Activated T-cell treated with anti-CD3 and anti-CD28 coated beads for 4 hours (primary cell): ENCODE measurements at places on chromosomes 6 and 20.

- no peak for DNase-seq
These were observed 21.9 kb downstream of the SPATA2 start for GRCh38 chr20:49893242-49894072.

- DNase-seq = no peak
These were observed 144.7 kb downstream of the ERMARD start for GRCh38 chr6:169895926-169896761.

DNA sequence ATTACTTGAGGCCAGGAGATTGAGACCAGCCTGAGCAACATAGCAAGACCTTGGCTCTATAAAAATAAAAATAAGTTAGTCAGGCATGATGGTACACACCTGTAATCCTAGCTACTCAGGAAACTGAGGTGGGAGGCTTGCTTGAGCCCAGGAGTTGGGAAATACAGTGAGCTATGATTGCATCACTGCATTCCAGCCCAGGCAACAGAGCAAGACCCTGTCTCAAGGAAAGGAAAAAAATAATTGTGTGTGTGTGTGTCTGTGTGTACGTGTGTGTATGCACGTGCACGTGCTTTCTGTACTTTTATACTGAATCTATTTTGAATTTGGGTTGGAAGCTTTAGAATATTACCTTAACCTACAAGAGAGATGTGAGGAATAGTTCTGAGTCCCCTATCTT, 58.9 kb downstream of the KIZ start:
- DNase-seq = no peak

DNA sequence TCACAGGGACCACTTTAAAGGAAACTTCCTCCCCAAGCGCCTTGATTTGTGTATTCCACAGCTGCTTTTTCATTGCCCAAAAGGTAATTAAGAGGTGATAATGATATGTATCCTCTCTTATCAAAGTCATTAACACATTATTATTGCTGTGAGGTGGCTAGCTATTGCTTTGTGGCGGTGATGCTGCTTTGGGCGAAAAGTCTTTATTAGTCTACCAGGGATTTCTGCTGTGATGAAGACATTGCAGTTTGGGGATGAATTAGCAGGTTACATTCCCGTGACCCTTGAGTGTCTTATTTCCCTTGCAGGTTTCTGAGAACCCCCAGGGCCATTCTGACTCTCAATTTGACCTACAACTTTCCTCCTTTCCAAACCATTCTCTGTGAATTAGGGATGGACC, 143.4 kb upstream of the SOX4 start:
- DNase-seq = no peak

GRCh38 chr20:6626805-6627204, 140.7 kb upstream of the BMP2 start:
- no peak for DNase-seq

DNA sequence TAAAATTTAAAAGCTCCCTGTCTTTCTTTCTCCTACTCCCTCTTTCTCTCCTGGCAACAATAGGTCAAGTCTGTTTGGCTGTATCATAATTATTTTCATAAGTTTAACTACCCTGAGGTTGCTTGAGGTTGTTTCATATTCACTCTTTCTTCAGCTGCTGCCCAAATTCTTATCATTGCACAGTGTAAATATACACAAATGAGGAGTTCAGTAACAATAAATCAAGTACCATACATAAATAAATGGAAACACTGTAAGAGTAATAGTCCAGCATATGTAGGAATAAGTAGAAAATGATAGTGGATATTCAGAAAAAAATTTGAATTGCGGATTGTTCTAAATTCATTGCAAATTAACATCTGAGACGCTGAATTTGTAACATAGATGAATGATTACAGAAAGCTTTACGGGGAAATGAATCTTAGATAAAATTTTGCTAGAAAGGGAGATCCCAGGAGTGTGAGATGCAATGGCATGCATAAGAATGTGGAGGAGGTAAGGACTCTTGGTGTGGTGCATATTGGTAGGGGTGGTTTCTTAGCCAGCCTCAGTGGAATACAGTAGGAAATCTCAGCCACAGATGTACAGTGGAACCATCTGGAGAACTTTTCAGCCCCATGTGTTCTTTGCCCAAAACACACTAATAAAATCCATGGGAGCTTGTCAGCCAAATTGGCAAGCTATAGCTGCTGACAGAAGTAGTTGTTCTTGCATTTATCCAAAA, 480.7 kb downstream of the HTR1B start:
- no peak for DNase-seq
